ENCODE measurements at places on chromosomes 5 and 9.

DNA sequence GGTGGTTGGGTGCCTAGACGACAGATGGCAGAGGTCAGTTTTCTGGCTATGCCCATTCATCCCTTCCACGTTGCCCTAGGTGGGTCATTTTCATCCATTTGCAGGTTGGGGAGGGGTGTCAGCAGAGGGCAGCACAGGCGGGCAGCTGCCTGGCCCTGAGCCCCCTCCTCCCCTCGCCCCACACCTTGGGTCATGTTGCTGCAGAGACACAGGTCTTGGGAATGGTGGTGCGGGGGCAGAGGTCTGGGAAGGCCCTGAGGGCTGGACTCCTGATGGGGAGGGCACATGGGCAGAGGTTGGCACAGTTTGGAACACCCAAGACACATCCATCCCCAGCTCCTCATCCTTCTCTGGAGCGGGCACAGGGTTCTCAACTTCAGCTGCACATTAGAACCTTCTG lies 103.2 kb upstream of the LMX1B start:
- no peak for DNase-seq

DNA sequence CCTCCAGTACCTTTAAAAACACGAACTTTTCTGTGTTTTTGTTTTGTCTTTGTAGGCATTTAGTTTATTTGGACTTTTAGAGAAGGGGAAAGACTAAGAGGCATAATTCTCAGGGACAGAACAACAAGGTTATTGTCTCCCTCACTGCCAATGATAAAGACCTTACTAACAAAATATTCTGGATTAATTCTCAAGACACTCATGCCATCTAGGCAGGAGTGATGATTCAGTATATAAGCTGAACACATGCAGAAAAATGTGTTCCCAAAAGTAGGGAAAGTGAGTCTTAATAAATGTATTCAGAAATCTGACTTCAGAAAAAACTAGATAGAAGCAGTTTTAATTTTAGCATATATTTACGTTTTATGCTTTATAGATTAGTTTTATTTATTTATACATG lies 17.4 kb upstream of the ASPN start:
- no peak for DNase-seq

GRCh38 chr5:44862808-44863207 lies 54.1 kb downstream of the MRPS30 start:
- no peak for DNase-seq

DNA sequence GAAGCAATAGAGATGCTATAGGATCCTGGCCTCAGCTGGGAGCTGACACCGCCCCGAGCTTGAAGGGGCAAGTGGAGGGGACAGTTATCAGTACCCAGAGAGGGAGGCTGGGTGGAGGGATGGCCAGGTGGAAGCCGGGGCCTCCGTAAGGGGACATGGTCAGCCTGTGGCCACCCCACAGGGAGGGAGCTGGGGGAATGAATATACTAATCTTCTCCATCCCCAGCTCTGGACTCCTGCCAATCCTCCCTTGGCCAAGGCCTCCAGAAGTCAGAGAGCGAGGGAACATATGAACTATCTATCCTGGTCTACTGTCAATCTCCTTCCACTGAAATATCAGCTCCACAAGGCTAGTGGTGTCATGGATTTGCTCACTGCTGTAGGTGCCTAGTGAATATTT lies 109.3 kb downstream of the BOD1 start:
- no peak for DNase-seq

GRCh38 chr5:141618030-141618803 lies 583 bp downstream of the DIAPH1 start:
- peak; percentile 31 for DNase-seq

GRCh38 chr5:176489077-176489476 lies 40.9 kb downstream of the FAF2 start:
- no peak for DNase-seq

DNA sequence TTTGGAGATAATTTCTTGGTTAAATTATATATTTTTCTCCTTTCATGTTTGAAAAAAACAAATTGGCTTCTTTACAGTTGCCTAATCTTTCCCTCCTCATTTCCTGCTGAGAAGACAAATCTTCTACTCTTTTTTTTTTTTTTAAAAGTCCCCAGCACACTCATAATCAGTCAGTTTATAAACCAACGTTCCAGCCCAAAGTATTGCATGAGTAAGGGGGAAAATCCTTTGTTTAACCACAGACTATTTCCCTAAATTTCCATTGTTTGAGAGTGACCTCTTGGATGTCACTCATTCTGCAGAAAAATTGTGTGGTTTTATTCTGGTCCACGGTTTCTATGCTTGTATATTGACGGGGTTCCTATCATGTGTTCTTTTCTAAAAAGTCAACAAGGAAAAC lies 55.1 kb upstream of the TLR4 start:
- DNase-seq = no peak

- no peak for DNase-seq
Observed at GRCh38 chr5:168092209-168093185, 198.9 kb upstream of the WWC1 start.

- DNase-seq = peak; percentile 43
Observed at GRCh38 chr5:74919487-74919886, 53.3 kb upstream of the FAM169A start.

GRCh38 chr5:93272108-93272507 lies 308.9 kb downstream of the NR2F1-AS1 start:
- no peak for DNase-seq

DNA sequence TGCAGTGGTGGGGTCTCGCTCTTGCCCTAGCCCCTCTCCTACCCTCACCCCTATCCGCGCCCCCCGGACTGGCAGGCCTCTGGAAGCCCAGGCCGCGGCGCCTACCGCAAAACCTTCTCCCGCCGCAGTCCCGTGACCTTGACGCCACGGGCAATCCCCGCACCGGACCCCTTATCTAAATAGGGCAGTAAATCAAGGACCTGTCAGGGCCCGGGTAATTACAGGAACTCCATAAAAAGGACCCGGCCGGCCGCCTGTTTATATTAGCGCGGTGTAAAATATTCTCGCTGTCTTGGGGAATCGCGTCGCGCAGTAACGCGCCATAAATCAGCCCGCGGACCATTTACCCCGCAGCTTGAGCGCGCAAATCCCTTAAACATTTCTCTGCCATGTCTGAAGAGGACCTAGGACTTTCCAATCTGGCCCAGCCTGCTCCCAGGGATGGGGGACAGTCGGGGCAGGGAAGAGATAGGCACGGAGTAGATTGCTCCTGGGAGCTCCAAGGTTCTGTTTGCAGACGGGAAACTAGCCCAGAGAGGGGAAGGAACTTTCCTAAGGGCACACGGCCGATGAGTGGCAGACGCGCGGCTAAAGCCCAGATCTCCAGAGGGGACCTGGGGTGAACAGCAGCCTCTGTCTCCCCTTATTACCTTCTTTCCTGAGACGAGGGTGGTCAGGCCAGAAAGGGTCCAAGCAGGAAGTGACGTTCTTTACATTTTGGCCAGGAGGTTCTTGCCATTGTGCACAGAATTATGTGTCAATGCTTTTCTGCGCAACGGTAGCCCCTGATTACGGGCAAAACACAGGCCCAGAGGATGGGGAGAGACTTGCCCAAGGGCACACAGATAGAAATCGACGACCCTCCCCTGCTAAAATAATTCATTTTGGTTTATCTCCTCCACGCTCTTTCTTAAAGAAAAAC lies 4.8 kb upstream of the HAND1 start:
- DNase-seq = no peak
